Spinal cord (tissue), 10 donors: ENCODE measurements at places on chromosomes 1 and 21. TPM values are rescaled to one million over a fixed set of nuclear protein-coding genes. Genes with fewer than 3 reads are reported as not detected.

- no peak for DNase-seq
Observed at GRCh38 chr1:234658138-234658537, 48.2 kb upstream of the IRF2BP2 start.

- DNase-seq, result peak; percentile 13
Observed at GRCh38 chr1:153352523-153352922, 3.9 kb upstream of the PGLYRP4 start.

DNA sequence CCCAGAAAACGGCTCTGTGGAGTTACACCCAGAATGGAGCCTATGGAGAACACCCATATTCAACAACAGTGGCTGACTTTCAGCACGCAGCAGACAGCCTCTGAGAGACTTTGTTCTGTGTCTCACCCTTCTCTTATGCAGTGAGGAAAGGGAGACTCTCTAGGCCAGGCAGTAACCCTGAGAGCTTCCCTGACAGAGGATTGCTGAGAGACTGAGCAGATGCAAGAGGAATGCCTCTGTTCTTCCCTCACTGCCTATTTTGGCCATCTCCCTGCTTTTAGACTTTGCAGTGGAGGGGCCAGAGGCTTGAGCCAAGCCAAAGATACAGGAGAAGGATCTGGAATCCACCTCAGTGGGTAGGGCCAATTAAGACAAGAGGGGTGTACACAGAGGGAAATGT lies 41.8 kb upstream of the SLC16A1 start:
- DNase-seq, result no peak

- DNase-seq, result no peak
Observed at GRCh38 chr1:219461981-219462400, 150.9 kb downstream of the ZC3H11B start.

- DNase-seq, result no peak
Observed at GRCh38 chr1:149916898-149917252, 769 bp downstream of the SV2A start.

GRCh38 chr1:165895451-165895871 lies 68.0 kb downstream of the UCK2 start:
- DNase-seq, result no peak

The DNALI1 gene
- 4.7 TPM for total RNA-seq
